ENCODE measurements at places on chromosomes 12 and 14.

- no peak for DNase-seq
These were observed 16.9 kb upstream of the AICDA start for GRCh38 chr12:8629486-8630033.

DNA sequence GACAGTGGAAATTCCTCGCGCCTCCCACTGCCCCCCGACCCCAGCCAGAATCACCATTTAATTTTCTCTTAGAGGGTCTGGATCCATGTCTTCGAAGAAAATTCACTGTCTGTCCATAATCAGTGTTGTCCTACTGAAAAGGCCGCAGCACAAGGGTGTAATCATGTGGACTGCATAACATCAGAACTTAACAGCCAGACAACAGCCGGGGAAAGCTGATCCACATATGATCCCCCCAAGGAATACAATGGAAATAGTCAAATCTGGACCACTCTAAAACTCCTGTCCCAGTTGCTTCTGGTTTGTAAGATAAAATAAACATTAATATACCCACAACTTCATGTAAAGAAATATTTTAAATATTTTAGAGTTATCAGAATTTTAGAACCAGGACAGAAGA, 177.5 kb downstream of the SSPN start:
- DNase-seq = no peak

DNA sequence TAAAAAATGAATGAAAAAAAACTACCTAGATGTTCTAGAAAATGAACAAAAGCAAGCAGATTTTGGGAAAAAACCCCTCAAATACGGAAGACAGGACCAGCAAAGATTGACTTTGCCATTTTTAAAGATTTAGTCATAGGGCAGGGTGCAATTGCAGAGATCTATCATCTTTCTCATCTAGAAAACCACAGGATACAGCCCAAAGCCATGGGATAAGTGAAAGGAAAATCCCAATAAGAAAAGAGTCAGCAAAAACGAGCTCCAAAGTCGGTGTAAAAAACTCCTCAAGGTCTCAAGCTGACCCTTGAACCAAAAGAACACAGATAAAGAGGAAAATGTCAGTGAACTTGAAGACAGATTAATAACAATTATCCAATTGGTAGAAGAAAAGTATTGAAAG, 28.0 kb downstream of the CEP290 start:
- DNase-seq = no peak

DNA sequence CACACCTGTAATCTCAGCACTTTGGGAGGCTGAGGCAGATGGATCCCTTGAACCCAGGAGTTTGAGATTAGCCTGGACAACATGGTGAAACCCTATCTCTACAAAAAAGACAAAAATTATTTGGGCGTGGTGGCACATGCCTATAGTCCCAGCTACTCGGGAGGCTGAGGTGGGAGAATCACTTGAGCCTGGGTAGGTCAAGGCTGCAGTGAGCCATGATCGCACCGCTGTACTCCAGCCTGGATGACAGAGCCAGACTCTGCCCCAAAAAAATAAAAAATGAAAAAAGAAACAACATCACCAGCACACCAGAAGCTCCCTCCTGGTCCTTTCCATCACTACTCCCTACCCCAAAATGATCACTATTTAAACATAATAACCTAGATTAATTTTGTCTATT, 2.6 kb downstream of the VEZT start:
- no peak for DNase-seq

- DNase-seq = no peak
These were observed 18.0 kb downstream of the MFAP5 start for GRCh38 chr12:8644345-8645248.

DNA sequence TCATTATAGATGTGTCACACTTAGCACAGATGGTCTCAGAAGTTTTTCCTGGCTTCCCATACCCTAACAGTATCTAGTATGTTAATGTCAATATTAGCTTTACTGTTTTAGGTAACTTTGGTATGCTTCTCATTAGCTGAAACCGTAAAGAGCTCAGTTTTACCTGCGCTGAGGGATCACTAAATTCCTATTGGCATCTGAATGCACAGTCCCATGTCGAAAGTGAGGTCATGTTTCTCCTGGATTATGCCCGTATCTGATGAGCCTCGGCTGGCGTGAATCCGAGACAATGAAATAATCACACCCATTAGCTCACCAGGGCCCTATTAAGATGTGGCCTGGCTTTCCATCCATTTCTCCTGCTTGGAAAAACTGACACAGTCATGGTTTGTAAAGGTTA, 418.2 kb downstream of the ZFP36L1 start:
- no peak for DNase-seq

- no peak for DNase-seq
These were observed 73.5 kb downstream of the TNFAIP2 start for GRCh38 chr14:103196716-103197115.

DNA sequence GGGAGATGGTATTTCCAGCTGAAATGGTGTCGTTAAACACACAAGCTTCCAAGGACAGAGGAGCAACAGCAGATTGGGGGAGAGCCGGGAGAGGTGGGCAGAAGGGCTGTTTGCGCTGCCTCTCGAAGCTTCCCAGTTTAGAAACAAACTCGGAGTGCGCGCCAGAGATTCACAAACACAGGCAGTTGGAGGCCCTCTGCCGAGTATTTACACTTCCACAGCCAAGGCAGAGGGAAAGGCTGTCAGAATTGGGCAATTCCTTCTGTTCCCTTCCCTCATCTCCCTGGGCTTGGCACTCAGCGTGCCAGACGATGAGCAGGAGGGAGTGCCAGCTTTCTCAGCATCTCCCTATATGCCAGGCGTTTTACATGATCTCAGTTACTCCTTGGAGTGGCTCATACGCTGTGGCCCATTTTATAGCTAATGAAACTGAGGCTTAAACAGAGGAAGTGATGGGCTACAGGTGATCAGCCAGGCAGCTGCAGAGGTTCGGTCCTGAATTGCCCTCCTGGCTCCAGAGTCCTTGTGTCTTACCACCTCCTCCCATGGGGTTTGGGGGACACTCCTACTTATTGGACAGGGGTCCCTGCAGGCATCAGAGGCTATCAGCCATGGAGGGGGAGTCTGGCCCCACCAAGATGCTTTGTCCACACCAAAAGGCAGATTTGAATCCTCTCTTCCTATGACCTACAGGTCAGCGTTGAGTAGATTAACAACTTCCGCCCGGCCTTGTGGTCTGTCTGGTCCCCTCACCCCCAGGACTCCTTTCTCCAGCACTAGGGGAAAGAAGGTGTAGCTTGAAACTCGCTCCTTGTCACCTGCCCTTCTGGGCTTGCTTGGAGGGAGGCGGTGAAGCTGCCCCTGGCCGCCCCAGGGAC, 3.1 kb downstream of the FAM222A start:
- DNase-seq = no peak

DNA sequence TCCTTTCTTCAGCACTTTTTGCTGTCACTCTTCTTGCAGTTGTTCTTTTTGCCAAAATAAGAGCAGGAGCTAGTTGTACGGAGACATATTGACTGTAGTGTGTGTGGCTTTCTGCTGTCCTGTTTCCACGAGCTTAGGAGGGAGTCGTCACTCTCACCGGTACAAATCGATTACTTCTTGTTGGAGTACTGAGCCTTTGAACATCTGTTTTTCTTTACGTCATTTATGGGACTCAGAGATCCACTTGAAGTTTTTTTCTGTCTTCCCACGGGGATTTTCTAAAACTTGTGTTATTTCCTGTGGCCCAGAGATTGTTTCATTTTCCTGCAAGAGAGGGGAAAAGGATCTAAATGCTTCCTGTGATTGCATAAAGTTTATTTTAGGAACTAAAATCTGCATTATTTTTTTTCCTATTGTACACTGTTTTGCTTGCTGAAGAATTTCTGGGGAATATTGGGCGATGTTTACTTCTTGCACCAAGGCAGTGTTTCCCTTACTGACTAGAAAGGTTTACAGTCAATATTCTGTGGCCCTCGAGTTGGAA, 199.8 kb upstream of the ARHGAP5 start:
- DNase-seq = no peak

DNA sequence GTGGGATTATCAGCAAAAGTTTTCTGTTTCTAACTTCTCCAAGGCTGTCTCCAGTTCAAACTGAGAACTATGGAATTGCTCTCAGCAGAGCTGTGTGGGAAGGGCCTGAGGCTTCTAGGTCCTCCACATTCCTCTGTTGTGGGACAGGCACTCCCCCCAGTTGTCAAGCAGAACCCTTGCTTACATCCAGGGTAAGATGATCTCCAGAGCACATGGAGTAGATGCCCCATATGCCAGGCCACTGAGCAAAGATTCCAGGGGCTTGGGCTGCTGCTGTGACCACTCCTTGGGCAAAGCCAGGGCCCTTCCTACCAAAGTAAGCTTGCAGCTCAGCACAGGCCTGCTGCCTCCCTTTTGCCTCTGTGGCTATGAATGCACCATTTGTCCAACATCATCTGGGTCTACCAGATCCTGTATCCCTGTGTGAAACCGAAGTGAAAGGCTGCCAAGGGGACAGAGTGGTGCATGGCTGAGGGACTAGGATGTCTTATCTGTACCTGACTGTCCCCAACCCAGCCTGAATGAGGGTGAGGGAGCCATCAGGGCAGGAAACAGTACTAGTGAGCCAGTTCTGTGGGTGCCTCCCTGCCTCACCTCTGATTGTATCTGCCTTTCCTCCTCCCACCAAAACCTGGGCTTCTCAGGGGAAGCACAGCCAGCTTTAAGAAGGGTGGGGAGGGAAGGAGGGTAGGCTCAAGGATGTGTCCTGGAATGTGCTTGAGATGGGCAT, 13.1 kb upstream of the ESPL1 start:
- no peak for DNase-seq

DNA sequence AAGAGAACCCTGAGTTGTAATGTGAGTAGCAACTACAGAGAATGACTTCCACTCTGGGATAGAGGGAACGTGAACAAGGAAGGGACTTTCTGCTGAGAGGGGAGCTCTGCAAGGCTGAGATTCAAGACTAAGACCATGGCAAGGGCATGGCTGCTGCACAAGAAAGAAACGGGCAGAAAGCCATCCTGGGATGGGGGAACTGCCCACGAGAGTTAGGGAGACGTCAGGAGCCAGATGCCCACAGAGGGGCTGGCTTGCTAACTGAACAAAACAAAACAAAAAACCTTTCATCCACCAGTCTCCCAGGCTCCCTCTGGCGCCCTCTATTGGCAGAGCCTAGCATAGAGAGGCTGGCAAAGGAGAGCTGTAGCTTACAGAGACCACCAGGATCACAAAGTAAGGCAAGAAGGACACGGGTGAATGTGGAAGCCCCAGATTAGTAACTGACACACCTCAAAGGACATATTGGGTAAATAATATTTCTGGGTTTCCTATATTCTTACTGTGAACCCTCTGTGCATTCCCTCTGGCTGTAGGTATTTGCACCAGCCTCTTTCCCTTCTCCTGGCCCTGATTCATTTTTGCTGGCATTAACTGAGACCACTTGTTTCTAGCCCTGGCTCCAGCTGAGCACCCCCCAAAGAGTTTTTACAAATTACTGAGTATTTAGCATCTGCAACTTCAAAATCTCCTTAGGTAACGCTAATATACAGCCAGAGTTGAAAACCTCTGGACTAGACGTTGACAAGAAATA, 338.3 kb downstream of the EMP1 start:
- peak; percentile 80 for DNase-seq

DNA sequence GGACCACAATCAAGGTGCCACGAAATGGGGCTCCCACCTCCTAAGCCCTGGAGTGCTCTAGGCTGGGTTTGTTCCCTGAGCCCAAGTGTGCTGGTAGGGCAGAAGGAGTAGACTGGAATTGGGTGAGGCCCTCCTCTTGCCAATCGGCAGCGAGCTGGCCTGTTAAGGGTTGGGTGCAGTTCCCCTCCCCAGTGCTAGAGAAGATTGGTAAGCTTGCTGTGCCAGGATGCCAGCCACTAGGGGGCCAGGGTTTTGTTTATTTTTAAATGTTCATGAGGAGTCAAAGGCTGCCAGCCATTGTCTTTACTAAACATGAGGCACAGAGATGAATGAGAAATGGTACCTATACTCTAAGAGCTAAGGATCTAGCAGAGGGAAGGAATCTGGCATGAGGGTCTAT, 79.7 kb downstream of the SPTB start:
- DNase-seq = peak; percentile 23

GRCh38 chr12:16112130-16112529, 165.4 kb downstream of the SLC15A5 start:
- no peak for DNase-seq

DNA sequence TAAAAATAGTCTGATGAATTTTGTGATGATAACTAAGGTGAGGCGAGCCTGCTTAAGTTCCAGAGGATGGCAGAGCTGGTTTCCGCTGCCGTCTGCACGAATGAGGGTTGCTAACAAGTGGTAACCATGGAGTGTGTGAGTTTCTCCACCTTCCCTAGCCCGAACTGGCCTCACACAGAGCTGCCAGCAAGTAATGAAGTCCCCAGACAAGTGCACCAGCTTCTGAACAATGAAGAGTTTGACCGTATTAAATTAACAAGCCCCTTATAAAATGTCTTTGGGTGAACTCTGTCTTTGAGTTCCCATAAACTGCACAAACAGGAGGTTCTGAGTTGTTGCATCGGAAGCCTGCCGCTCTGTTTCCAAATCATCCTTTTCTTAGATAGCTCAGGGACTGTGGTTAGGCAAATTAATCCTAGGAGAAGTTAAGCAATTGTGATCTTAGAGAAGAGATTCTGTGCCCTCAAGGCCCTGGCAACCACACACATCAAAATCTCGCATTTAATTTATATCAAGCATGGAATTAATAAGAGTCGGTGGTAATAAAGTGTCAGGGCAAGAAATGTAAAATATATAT, 274.1 kb upstream of the DAAM1 start:
- DNase-seq = no peak

DNA sequence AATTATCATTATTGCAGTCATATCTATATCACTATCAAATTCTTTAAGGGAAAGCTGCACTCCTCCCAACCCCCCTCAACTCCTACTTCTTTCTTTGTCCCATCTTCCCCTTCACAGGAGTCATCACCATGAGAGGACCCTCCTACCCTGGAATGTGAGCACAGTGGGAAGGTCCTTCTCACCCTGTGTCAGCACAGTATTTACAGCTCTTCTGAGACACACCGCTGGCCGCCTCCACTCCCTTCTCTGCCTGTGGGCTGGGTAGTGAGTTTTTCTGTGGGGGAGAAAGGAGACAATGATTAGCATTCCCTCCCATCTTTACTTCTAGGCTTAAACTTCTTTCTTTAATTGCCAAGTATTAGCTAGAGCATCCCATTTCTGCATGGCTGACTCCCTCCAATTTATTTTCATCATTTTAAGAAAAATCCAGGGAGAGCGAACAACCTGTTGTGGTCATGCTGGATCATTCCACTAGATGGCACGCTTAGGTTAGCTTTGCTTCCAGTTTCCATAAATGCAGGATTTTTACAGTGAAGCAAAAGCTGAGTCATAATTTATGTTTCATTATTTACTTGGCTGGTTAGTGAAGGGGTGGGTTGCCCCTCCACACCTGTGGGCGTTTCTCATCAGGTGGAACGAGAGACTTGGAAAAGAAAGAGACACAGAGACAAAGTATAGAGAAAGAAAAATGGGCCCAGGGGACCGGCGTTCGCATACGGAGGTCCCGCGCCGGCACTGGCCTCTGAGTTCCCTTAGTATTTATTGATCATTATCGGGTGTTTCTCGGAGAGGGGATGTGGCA, 188.5 kb downstream of the ALX1 start:
- DNase-seq = peak; percentile 78

DNA sequence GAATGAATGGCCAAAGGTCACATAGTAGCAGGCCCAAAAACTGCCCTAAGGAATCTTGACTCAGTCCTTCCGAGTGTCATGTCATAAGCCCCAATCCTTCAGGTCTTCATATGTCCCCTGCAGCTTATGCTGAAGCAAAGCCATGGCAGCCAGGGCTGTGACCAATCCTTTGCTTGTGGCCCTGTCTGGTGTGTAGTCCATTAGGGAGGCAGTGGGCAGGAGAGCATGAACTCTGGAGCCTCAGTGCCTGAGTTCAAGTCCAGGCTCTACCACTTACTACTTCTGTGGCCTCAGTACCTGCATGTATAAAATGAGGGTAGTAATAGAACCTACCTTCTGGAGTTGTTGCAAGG, 20.3 kb downstream of the PLEKHG3 start:
- DNase-seq = no peak

- no peak for DNase-seq
These were observed 597.5 kb upstream of the LMO3 start for GRCh38 chr12:17203497-17203896.

All from hepatocyte (in vitro differentiated cells).